CD8-positive, alpha-beta memory T cell (primary cell): ENCODE measurements at places on chromosomes 1 and 21. TPM values are rescaled to one million over a fixed set of nuclear protein-coding genes. Genes with fewer than 3 reads are reported as not detected.

CADM3 gene
- not detected for polyA plus RNA-seq

NTNG1 gene
- polyA plus RNA-seq: not detected

PRELP gene
- polyA plus RNA-seq: not detected

CRB1 gene
- polyA plus RNA-seq: 0.05 TPM

LDLRAD2 gene
- polyA plus RNA-seq: not detected

KRTAP8-1 gene
- polyA plus RNA-seq: not detected

RXFP4 gene
- polyA plus RNA-seq: 0.29 TPM

SLAMF1 gene
- polyA plus RNA-seq: 48.5 TPM

DIO1 gene
- not detected for polyA plus RNA-seq

G0S2 gene
- not detected for polyA plus RNA-seq

TENT5C gene
- polyA plus RNA-seq: 12.6 TPM

TOMM20 gene
- 59.8 TPM for polyA plus RNA-seq

CCDC27 gene
- polyA plus RNA-seq: not detected

SLC25A33 gene
- 6.5 TPM for polyA plus RNA-seq

FOXJ3 gene
- polyA plus RNA-seq: 35.7 TPM

AQP10 gene
- not detected for polyA plus RNA-seq

NR1I3 gene
- not detected for polyA plus RNA-seq

PSRC1 gene
- 0.59 TPM for polyA plus RNA-seq

FAM151A gene
- polyA plus RNA-seq: not detected

RPL22 gene
- 213 TPM for polyA plus RNA-seq

CHAF1B gene
- 2.4 TPM for polyA plus RNA-seq

STK40 gene
- polyA plus RNA-seq: 53.7 TPM

CYP4A11 gene
- polyA plus RNA-seq: not detected

GPR3 gene
- not detected for polyA plus RNA-seq

RBBP5 gene
- polyA plus RNA-seq: 20.8 TPM

SLC44A5 gene
- 0.53 TPM for polyA plus RNA-seq

DCST1 gene
- polyA plus RNA-seq: not detected

IGSF21 gene
- not detected for polyA plus RNA-seq

MANEAL gene
- polyA plus RNA-seq: 4.0 TPM
